ENCODE measurements at places on chromosomes 1 and 21.
A peak's percentile ranks its signal among the peaks of the same experiment; 100 is the strongest.

GRCh38 chr1:203046984-203047630 lies 20.8 kb downstream of the PPFIA4 start:
- peak; percentile 73 for DNase-seq

DNA sequence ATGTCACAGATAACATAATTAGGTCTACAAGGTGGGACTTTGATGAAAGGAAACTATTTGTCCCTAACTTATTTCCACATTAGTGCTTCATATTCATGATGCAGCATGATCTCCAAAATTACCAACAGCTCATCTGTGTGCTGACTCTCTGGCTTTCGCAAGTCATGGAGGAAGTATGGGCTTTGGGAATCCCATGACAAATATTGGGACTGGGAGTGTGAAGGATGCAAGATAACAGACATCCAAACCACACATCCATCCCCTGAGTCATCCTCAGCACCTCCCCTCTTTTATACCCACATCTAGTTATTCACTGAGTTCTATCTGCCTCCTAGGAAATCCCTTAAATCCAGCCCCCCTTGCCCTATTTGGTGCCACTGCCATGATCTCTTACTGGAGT lies 102.8 kb upstream of the COL24A1 start:
- peak; percentile 26 for DNase-seq

- DNase-seq = no peak
These were observed 20.7 kb downstream of the SLAMF7 start for GRCh38 chr1:160759740-160760139.

GRCh38 chr21:38712071-38712470 lies 93.7 kb upstream of the ETS2 start:
- DNase-seq = peak; percentile 41

- peak; percentile 11 for DNase-seq
These were observed 107.3 kb upstream of the RUNX3 start for GRCh38 chr1:25037174-25038074.

GRCh38 chr1:117271129-117271528 lies 60.4 kb upstream of the VTCN1 start:
- no peak for DNase-seq

GRCh38 chr1:229035054-229035747 lies 235.7 kb upstream of the RAB4A start:
- DNase-seq = no peak

DNA sequence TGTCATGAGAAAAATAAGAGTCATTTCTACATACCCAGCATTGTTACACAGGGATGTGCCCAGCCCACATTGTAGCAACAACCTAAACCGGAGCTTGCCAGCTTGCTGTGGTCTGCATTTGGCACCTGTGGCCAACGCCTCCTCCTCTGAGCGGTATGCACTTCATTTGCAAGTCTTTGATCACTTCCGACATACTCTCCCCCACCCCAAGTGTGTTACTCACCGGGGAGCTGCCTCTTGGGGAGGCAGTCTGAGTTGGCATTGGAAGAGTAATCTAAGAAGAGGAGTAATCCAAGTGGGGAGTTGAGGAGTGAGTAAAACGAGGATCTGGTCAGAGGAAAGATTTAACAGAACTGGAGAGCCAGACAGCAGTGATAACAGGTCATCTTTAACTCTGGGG lies 3.8 kb downstream of the BCL9 start:
- DNase-seq = peak; percentile 99

DNA sequence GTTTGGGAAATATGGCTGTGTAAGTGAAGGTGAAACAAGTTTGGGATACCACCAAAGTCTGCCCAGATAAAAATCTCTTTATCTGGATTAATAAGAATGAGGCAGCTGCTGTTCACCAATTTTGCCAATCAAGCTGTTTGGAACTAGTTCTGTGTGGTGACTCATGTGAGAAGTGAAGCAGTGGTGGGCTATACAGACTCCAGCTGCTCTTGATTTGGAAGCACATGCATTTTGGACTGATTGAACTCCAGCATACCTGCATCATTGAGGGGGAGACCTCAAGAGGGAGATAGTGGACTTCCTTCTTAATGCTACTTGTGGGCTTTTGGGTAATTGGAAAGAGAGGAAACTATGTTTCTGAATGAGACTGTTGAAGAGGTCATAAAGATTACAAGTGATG lies 99.2 kb upstream of the B3GALT2 start:
- peak; percentile 29 for DNase-seq

- no peak for DNase-seq
These were observed 8.8 kb downstream of the RAB7B start for GRCh38 chr1:205994346-205994745.

DNA sequence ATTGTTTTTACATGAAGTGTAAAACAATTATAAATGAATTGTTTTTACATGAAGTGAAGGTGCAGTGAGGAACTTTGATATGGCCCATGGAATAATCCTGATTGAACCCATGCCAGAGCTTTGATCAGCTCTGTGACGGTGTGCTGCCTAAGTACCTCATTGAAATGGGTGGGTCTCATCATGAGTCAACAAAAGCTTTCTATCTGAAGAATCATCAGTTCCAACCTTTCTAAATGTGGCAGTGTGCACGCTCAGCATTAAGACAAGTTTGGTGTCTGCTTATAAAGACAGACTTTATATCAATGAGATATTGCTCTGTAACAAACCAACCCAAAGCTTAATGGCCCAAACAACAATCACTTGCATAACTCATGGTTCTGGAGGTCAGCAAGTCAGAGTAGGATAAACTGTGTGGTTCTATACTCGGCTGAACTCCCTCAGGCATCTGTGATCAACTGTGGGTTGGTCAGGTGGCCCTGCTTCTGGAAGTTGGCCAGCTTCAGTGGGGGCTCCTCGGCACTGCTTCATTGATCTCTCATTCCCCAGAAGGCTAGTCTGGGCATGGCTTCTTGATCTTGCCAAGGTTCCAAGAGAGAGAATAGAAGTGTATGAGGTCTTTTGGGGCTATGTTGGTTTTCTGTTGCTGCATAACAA lies 258.0 kb downstream of the LTN1 start:
- no peak for DNase-seq

DNA sequence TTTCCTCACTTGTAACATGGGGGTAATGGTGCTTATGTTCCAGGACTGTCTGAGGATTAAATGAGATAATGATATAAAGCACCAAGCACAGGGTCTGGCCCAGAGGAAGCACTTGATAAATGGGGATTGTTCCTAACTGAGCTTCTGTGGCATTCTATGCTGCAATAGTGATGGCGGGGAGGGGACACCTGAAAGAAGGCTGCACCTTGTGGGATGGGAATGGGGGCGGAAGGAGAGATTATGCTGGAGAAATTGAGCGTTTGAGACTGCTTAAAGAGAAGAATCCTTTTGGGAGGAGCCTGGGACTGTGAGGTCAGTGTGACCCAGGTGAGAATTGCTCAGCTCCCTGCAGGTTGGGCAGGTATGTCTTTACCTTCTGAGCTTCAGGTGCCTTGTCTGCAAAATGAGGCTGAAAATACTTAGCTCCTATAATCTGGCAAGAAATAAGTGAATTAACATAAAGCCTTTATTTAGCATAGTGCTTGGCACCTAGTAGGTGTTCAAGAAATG lies 55.9 kb upstream of the CTPS1 start:
- no peak for DNase-seq

DNA sequence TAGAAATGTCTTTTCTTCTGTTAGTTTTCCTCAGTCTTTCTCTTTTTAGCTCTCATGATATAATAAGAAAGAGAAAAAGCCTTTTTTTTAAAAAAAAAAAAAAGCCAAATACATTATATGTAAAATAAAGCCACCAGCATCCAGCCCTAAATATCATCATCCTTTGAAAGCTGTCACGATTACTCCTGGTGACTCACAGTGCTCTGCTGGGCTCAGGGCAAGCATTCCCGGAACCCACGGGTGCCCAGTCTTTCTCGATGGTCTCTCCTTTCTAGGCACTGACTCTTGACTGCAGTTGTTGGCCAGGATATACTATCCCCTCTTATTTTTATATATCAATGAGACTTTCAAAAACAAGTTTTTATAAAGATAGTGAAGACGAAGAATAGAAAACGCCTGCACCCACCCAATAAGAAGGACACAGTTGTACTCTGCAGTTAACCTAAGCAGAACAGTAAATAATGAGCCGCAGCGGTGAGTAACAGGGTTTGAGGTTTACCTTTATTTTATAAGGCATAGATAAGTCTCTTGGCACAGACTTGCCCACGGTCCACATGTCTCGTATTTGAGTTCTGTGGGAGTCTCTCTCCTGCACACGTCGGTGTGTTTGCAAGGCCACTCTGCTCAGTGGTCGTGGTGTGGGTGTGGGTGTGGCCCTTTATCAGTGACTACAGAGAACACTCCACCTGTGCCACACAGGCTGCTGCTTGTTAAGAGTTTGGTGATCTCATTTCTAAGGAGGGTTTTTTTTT lies 15.7 kb upstream of the MX2 start:
- no peak for DNase-seq

- DNase-seq = no peak
These were observed 982 bp upstream of the IL24 start for GRCh38 chr1:206896261-206896660.

- no peak for DNase-seq
These were observed 25.1 kb downstream of the IARS2 start for GRCh38 chr1:220119043-220119512.

- no peak for DNase-seq
These were observed 194.6 kb downstream of the PBX1 start for GRCh38 chr1:164753521-164754077.

DNA sequence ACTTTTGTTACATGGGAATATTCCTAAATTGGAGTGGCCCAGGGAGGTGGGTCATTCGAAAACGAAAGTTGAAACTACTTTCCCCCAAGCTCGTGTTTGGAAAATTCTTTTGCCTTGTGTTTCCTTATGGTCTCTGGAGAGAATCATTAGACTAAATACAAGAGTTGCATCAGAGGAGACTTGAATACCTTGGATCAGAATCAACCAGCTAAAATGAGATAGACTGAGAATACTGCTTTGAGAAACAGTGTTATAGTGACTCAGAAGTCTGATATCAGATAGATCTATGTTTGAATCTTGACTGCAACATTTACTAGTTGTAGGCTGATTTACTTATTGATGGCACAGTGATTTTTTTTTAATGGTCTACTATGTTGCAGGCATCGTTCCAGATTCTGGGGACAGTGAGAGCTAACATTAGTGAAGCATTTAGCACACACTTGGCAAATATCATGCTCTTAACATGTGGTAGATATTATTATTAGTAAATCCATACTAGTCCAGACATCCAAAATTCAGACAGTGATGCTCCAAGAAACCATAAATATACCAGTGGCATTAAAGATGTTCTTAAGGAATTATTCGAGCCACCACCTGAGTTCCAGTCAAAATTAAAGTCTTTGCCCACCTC lies 12.9 kb upstream of the ACTN2 start:
- DNase-seq = peak; percentile 48

GRCh38 chr1:160168609-160169369 lies 17.4 kb downstream of the ATP1A4 start:
- DNase-seq = peak; percentile 37

Measured in fibroblast of lung (primary cell).